ENCODE measurements at places on chromosomes 2 and 18. TPM values are rescaled to one million over a fixed set of nuclear protein-coding genes. Genes with fewer than 3 reads are reported as not detected.

EFEMP1 gene
- 45.2 TPM for total RNA-seq

- DNase-seq, result no peak
These were observed 97.0 kb upstream of the REG3G start for GRCh38 chr2:78928502-78928901.

- DNase-seq, result no peak
These were observed 1.4 kb downstream of the STARD7 start for GRCh38 chr2:96207073-96207773.

IL36G gene
- not detected for total RNA-seq

DNA sequence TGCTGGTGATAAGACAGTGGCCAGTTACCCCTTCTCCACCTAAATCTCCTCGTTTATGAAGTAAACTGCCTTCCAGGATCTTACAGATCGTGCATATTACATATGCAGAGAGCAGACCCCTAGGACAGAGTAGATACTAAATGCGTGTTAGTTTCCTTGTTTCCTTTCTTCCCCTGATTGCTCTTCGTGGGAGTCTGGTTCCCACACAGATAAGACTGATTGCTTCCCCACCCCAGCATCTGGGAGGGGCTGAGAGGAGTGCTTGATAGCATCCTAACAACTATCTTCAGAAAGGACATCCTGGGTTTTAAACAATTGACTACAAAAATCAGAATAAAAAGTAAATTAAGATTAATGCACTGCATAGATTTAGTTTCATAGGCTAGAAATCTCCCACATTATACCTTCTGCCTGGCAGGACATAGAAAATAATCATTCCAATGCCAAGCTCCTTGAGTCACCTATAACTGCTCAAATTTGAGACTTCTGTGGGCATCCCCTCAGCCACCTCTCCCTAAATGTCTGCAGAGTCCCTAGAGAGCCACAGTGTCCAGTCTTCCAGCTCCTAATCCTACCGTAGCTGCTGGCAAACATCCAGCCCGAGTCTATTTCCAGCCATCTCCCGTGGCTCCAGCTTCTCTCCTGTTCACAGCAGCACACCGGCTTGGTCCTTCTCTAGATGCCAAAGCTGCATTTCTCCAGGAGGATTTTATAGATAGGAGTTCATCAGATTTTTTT, 128.3 kb downstream of the LRRC30 start:
- DNase-seq, result no peak

- no peak for DNase-seq
These were observed 19.9 kb upstream of the CTDP1 start for GRCh38 chr18:79659733-79660132.

DNA sequence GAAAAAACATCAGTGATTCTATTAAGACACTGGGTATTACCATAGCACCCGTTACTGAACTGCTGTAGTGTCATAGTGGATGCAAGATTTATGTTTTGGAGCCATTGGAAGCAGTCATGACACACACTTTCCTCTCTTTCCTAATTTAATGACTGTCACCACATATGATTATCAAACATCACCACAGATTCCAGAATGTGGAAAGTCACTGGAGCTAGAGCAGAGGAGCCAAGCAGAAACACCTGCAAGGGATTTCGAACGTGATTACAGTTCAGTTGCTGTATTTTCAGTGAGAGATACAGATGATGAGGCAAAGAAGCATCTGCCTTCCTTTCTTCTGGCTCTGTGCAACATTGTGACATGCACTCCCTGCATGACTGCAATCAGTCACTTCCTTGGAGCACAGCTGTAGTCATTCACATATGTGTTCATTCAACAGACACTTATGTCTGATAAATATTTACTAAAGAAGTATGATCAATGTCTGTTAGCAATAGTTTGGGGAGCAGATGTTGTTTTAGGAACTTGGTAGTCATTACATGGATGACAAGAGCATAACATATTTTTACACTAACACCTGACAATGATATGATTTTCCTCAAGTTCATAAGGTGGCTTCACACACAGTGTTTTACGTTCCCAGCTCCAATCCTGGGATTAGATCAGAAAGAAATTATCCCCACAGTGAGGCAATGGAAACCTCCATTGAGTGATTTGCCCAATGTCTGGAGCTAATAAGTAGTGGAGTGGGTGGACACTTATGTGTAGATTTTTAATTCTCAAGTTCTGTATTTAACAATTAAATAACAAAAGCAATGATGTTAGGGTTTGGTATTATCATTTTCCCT, 416.6 kb downstream of the PLCL1 start:
- no peak for DNase-seq

GRCh38 chr2:227325839-227326195, 766 bp downstream of the MFF start:
- no peak for DNase-seq

DNA sequence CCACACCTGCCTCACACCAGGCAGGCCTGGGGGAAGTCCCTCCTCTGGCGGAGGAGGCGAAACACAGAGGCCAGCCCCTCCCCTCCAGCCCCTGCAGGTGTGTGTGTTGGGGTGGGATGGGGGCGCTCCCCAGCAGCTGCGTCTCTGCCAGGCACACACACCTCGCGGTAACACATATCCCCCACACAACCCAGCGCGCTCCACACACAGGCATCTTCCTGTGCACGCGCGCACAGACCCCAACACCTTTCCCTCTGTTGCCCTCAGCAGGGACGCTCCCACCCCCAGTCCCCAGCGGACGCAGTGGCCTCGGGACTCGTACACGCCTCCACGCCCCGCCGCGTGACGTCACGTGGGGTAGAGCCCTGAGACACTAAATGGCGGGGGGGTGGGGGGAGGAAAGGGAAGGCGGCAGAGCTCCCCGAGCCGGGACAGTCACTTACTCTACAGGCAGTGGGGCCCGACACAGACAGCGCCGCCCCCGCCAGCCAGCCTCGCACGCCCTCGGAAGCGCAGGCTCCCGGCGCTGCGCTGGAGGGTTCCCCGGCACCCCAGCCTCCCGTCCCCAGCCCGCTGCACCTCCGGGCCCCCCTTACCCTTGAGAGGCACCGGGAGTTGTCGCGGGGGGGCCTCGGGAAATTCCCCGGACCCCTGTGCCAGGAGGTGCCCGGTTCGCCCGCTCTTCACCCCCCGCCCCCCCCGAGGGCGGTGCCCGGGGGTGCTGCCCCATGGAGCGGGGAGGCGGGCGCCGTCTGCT, at the start of gene WNT10A:
Gene WNT10A (plus strand): TSS at position 751 of the 757 bp plus-strand sequence. CDS start 144 bp downstream, outside the sequence.
- peak; percentile 51 for DNase-seq

UGT1A5 gene
- total RNA-seq, result 2.0 TPM

XPO1 gene
- 134 TPM for total RNA-seq

- DNase-seq, result peak; percentile 34
These were observed 33.7 kb downstream of the NRP2 start for GRCh38 chr2:205715831-205716525.

GRCh38 chr2:174902506-174903263, 102.5 kb downstream of the CHN1 start:
- DNase-seq, result no peak

TANC1 gene
- total RNA-seq, result 40.1 TPM

DNA sequence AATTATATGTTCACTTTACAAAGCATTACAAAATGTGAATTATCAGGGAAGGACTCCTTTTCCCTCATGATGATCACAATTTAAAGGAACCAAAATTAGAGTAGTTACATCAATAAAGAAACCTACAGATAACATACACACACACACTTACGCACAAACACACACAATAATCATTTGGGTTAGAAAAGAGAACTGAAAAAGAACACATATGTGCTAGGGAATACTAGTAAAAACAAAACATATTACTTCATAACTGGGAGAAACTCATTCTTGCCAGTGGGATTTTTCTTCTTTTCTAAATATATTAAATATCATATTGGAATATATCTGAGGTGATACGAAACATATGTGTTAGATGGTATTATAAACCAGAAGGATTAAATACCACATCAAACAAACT, 42.3 kb downstream of the FIGN start:
- DNase-seq, result no peak

DNA sequence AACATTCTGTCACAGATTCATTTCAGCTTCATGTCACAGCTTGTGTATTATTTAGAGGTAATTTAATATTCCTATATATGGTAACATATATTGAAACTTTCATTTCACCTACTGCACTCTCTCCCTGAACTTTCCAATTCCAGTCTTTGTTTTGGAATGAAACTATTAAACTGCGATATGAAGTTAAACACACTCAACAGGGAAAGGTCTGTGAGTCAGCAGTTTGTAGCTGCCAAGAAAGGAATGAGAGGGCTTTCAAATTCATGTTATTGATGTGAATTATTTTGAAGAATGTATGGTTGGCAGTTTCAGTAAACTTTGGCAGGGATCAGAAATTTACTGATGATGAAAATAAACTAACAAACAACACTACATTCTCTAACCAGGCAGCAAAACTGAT, 148.3 kb downstream of the HNMT start:
- no peak for DNase-seq

GRCh38 chr2:29053670-29054400, 20.5 kb downstream of the PCARE start:
- no peak for DNase-seq

GRCh38 chr2:170869036-170869435, 52.3 kb downstream of the GAD1 start:
- DNase-seq, result no peak

- peak; percentile 63 for DNase-seq
These were observed 29.0 kb downstream of the ANO7 start for GRCh38 chr2:241217320-241218031.

DOK6 gene
- total RNA-seq, result 9.6 TPM

FOXD4L1 gene
- 0.17 TPM for total RNA-seq

DSG1 gene
- 0.89 TPM for total RNA-seq

UGT1A8 gene
- 26.4 TPM for total RNA-seq

STK11IP gene
- 44.4 TPM for total RNA-seq

EGR4 gene
- total RNA-seq, result not detected

ARHGEF4 gene
- 11.7 TPM for total RNA-seq

GRCh38 chr2:119536211-119536610, 8.0 kb upstream of the CFAP221 start:
- DNase-seq, result no peak

- no peak for DNase-seq
These were observed 263.9 kb upstream of the APCDD1 start for GRCh38 chr18:10190564-10190963.

DNA sequence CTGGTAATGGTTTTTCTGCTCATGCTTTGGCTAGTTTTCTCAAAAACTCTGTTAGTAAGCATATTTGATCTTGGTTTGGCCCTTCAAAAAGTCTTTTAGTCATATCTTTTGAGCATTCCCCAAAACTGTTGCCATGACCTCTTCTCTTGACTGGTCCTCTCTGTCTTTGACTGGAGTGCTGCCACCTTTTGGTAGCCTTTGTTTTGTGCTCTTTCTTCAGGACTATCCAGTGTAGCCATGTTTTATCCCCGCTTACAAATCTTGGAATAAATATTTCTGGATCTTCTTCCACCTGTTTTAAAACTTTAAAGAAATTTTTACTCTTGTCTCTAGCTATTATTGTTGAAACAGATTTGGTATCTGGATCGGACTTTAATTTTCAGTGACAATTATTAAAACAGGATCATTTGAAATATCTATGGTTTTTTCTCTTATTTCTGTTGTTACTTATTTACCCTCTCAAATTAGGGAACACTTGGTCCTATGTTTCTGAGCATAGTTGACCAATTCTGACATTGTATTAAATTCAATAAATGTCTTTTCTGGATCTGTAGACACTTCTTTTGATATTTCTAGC, 965 bp upstream of the ELOA2 start:
- DNase-seq, result no peak

GRCh38 chr18:63617915-63618234, 26.2 kb downstream of the SERPINB4 start:
- no peak for DNase-seq

GRCh38 chr2:114543236-114543766, 100.9 kb downstream of the DPP10 start:
- peak; percentile 45 for DNase-seq

- no peak for DNase-seq
These were observed 66.8 kb upstream of the STK39 start for GRCh38 chr2:168314236-168314635.

COL6A3 gene
- 258 TPM for total RNA-seq

PRKAG3 gene
- not detected for total RNA-seq

DNA sequence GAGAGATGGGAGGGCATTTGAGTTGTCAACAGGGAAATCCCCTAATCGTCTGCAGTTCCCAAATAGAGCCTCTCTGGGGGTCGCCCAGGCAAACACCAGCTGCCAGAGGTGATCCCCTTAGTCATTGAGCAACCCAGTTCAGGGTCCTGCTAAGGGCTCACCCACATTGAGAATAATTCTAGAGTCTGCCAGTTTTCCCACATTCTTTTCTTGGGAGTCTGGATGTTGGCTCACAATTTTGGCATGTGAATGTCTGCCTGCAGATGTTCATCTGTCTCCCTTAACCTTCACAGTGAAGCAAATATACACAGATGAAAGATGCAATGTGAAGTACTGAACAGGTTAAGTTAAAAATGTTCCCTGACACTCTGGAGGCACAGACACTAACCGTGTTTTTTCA, 11.4 kb upstream of the SMIM21 start:
- DNase-seq, result no peak

- DNase-seq, result peak; percentile 25
These were observed 44.3 kb downstream of the MYCN start for GRCh38 chr2:15984368-15985255.

DNA sequence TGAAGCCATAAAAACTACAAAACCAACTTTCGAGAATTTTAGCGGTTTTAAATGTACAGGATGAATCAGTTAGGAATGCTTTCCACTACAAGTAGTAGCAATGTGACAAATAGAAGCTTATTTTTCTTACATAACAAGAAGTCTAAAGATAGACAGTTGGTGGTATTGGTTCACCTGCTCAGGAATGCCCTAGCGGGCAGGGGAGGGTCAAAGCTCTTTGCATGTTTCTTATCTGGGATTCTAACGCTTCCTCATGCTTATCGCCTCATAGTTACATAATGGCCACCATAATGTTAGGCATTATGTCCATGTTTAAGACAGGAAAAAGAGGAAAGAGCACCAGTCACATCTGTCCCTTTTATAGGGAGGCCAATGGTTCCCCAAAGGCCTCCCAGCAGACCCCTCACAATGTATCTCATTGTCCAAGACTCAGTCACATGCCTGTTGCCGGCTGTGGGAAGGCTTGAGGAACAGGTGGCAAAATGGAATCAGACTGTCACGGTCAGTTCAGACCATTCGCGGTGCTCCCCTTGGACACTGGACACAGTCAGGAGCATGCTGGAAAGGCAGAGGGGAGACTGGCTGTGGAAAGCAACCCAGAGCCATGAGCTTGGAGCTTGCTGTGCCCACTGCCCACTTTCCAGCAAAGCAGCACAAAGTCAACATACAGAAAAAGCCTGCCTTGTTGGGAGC, 69.4 kb upstream of the ODC1 start:
- no peak for DNase-seq

DNA sequence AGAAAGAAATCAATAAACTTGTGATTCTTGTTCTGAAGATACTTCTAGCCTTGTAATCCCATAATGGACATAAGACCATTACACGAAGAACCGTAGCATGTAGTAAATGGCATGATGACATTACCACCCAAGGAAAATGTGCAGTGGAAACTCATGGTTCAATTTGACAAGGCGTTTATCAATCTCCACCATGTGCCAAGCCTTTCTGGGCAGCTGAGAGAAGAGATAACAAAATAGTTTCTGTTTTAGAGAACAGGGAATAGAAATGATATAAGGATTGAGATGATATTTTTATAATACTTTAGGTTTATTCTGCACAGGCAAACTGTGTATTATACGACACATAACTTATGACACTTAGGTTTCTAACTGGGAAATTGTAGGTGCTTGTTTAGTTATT, 19.2 kb downstream of the ABI2 start:
- DNase-seq, result no peak
